ENCODE measurements at places on chromosomes 5 and 9. TPM values are rescaled to one million over a fixed set of nuclear protein-coding genes. Genes with fewer than 3 reads are reported as not detected.

CRHBP gene
- total RNA-seq: 108 TPM

- no peaks in the 10 kb centered on the region for H3K4me1 ChIP-seq
- peaks cover 5% of the 10 kb centered on the region for H3K36me3 ChIP-seq
- no peak for DNase-seq
- no peak overlapping the region for H3K4me3 ChIP-seq
- H3K27me3 ChIP-seq: peaks cover 1% of the 10 kb centered on the region
Measured at GRCh38 chr9:4258320-4259090, 41.4 kb downstream of the GLIS3 start.

SPINK4 gene
- not detected for total RNA-seq

DNA sequence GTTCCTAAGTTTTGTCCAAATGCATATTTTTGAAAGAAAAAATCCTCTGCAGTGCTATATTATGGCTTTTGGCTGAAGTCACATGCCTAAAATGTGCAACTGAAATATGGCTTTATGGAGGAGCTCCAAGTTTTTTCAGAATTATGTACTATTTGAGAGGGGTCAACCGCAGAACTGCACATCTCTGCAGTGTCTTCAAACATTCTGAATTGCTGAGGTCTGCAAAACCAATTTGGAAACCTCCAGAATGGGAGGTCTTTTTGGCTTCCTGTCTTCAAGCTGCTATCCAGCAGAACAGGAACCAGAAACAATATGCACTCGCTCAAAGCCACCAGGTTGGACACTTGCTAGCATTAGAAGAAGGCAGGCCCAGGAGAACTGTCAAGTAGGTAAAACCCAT, 376.0 kb upstream of the PAPPA start:
- no peaks in the 10 kb centered on the region for H3K36me3 ChIP-seq
- no peak for DNase-seq
- H3K27ac ChIP-seq: no peak overlapping the region
- no peak overlapping the region for H3K4me3 ChIP-seq

DNA sequence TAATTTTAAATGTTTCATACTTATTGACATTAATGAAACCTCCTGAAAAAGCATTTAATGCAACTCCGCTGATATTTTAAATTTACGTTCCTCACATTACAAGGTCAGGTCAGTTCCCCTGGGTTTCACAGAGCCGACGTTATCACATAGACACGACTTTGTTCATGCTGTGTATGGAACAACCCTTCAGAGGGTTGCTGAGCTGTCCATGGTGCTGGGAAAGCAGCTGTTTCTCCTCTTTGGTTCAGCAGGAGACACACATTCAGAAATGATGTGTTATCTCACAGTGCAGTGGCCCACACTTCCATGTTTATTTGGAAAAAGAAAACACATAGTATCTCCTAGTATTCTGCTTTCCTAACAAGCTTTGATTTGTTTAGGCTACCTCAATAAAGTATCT, 53.5 kb downstream of the PPP2R2B start:
- no peaks in the 10 kb centered on the region for H3K27me3 ChIP-seq
- no peaks in the 10 kb centered on the region for H3K36me3 ChIP-seq
- no peak overlapping the region for H3K27ac ChIP-seq
- peak; percentile 69 for DNase-seq
- no peaks in the 10 kb centered on the region for H3K4me1 ChIP-seq

GRCh38 chr5:93099902-93100347, 481.1 kb downstream of the NR2F1-AS1 start:
- no peak for DNase-seq
- no peak overlapping the region for H3K4me3 ChIP-seq
- H3K4me1 ChIP-seq: no peaks in the 10 kb centered on the region
- H3K27me3 ChIP-seq: no peaks in the 10 kb centered on the region
- no peak overlapping the region for H3K27ac ChIP-seq

AQP3 gene
- total RNA-seq: 6.0 TPM

DNA sequence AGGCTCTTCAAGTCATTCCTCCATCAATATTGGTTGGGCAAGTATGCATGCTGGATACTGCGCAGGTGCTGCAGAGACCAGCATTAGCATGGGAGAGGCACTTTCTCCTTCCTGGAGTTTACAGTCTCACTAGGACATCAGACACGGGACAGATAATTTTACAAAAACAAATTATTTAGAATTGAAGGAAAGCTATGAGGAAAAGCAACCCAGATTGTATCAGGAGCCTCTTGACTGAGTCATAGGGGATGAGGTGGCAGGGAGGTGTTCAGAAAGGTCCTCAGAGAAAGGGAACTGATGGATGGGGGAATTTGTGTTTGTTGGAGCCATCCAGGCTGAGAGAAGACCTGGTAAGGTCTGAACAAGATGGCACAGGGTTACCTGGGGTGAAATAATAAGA, 24.5 kb upstream of the RAB14 start:
- no peak for DNase-seq
- H3K4me3 ChIP-seq: no peak overlapping the region
- no peaks in the 10 kb centered on the region for H3K27me3 ChIP-seq
- no peaks in the 10 kb centered on the region for H3K36me3 ChIP-seq

BAAT gene
- total RNA-seq: not detected

RORB gene
- total RNA-seq: 0.51 TPM

DNA sequence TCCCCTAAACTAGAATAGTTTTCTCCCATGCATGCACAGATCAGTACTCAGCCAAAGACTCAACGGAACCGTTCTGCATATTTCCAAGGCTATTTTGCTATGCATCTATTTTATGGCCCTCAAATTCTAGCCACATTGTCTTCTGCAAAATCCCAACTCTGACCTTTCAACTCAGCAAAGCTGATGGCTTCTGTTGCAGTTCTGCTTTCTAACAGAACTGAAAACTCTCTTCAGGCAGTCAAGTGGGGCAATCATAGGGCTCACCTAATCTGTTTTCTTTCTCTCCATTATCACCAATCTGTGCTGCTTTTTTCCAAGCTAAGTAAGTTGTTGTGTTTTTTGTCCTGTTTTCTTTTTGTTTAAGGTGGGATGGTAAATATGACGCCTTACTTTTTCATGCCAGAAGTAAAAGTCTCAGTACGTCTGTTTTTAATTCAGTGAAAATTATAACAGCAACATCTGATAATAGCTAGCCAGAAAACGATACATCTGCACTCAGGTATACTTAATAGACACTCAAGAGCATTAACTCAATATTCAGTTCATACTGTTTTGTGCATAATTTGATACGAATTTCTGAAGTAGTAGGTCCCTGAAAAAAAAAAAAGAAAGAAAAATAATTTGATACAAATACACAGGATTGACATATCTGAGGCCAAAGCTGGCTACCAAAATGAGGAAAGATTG, 454.3 kb downstream of the TLE1 start:
- H3K27me3 ChIP-seq: no peaks in the 10 kb centered on the region
- no peak overlapping the region for H3K27ac ChIP-seq

- H3K27me3 ChIP-seq: peaks cover 1% of the 10 kb centered on the region
- DNase-seq: no peak
- no peaks in the 10 kb centered on the region for H3K4me1 ChIP-seq
- no peak overlapping the region for H3K4me3 ChIP-seq
- H3K36me3 ChIP-seq: peaks cover 10% of the 10 kb centered on the region
Measured at GRCh38 chr5:60992871-60993270, 47.9 kb downstream of the NDUFAF2 start.

LCN15 gene
- total RNA-seq: 0.49 TPM

- peaks cover 2% of the 10 kb centered on the region for H3K4me1 ChIP-seq
- H3K36me3 ChIP-seq: no peaks in the 10 kb centered on the region
- H3K27me3 ChIP-seq: peaks cover 2% of the 10 kb centered on the region
Measured at GRCh38 chr5:71895546-71895945, 176.5 kb downstream of the CARTPT start.

QRFP gene
- total RNA-seq: not detected

- DNase-seq: no peak
- H3K36me3 ChIP-seq: no peaks in the 10 kb centered on the region
- H3K4me3 ChIP-seq: no peak overlapping the region
- H3K27ac ChIP-seq: no peak overlapping the region
Measured at GRCh38 chr5:39760385-39761198, 335.8 kb upstream of the DAB2 start.

DNA sequence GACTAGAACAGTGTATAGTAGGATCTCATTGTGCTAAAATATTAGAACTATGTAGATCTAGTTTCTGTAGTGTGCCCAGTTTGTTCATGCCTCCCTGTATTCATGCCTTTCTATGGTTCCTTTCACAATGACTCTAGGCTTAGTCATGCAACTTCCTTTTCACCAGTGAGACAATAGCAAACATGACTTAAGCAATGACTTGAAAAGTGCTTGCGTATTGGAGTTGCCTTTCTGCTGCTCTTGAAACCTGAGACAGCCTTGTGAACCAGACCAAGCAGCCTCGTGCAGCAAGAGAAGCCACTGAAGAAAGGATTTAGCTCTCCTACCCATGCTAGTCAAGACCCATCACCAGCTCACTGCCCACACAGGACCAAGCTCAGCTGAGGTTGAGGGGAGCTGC, 294.5 kb upstream of the TAS2R1 start:
- DNase-seq: no peak
- H3K27ac ChIP-seq: no peak overlapping the region
- H3K36me3 ChIP-seq: no peaks in the 10 kb centered on the region
- no peaks in the 10 kb centered on the region for H3K27me3 ChIP-seq
- peaks cover 11% of the 10 kb centered on the region for H3K4me1 ChIP-seq

MELK gene
- 10.6 TPM for total RNA-seq

TAF11L10 gene
- not detected for total RNA-seq

- peaks cover 4% of the 10 kb centered on the region for H3K4me1 ChIP-seq
- no peak overlapping the region for H3K4me3 ChIP-seq
- no peak overlapping the region for H3K27ac ChIP-seq
- no peaks in the 10 kb centered on the region for H3K27me3 ChIP-seq
- DNase-seq: no peak
- H3K36me3 ChIP-seq: no peaks in the 10 kb centered on the region
Measured at GRCh38 chr9:20528253-20528652, 94.0 kb downstream of the MLLT3 start.

FBP2 gene
- total RNA-seq: 0.28 TPM

- no peaks in the 10 kb centered on the region for H3K4me1 ChIP-seq
- no peaks in the 10 kb centered on the region for H3K27me3 ChIP-seq
- no peaks in the 10 kb centered on the region for H3K36me3 ChIP-seq
- no peak for DNase-seq
Measured at GRCh38 chr5:52856564-52856963, 68.8 kb downstream of the ITGA1 start.

DNA sequence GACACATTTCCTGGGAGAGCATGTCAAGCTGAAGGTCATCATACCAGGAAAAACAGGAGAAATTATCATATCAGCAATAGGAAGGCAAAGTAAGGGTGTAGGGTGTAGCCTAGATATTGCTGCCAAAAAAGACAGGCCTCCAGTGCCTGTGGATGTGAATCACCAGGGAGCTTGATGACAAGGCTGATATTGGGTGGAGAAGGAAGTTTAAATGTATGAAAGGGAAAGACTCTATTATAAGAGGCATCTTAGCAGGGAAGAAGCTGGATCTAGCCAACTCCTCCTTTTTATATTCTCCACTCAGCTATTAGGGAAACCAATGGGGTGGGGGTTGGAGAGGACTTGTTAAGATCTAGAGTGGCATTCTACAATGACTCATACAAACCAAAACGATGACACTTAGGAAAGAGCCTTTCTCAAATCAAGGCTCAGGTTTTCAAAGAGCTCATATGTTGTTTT, 13.4 kb upstream of the TXNDC8 start:
- H3K27ac ChIP-seq: no peak overlapping the region
- no peaks in the 10 kb centered on the region for H3K27me3 ChIP-seq
- H3K4me1 ChIP-seq: no peaks in the 10 kb centered on the region
- H3K4me3 ChIP-seq: no peak overlapping the region
- DNase-seq: no peak

DNA sequence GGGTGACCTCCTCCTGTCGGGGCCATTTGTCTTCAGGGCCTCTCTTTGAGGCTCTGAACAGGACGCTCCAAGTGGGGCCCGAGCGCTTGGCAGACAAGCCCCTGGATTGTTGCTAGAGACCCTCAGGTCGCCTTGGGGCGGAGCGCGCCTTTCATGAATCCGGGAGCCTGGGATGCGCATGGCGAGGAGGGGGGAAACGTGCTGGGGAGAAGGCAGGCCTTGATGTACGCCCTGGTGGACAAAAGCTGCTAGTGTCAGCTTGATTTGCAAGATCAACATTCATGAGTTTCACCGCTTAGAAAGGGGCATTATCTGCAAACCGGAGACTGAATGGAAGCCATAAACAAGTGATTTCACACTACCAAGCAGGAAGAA, 226.3 kb downstream of the SMARCA2 start:
- peak overlapping the region; percentile 75 for H3K4me3 ChIP-seq
- peaks cover 20% of the 10 kb centered on the region for H3K4me1 ChIP-seq
- DNase-seq: peak; percentile 44
- H3K36me3 ChIP-seq: no peaks in the 10 kb centered on the region

- no peak for DNase-seq
- H3K36me3 ChIP-seq: no peaks in the 10 kb centered on the region
- no peak overlapping the region for H3K4me3 ChIP-seq
- no peak overlapping the region for H3K27ac ChIP-seq
Measured at GRCh38 chr5:86824637-86825036, 206.9 kb downstream of the COX7C start.

DNA sequence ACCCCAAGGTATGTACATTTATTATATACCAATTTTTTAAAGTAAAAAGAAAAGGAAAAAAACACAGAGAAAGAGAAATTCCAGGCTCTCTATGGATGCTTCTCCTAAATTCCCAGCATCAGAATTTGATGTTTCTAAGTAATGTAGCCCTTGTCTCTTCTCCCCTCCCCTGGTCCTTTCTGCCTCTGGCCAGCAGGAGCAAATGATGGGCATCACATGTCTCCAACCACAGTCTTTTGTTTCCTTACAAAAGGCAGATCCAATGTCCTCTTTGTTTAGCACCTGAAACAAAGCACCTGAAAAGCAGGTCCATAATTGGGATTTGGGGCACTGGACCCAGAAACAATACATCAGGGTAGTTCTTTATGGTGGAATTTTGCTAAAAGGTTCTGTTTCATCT, 50.4 kb upstream of the APC start:
- H3K4me3 ChIP-seq: no peak overlapping the region
- H3K27ac ChIP-seq: no peak overlapping the region
- peaks cover 14% of the 10 kb centered on the region for H3K4me1 ChIP-seq
- H3K27me3 ChIP-seq: no peaks in the 10 kb centered on the region
- no peak for DNase-seq

CCNI2 gene
- not detected for total RNA-seq

ARHGEF28 gene
- total RNA-seq: 1.5 TPM

PCDHGA10 gene
- total RNA-seq: 43.0 TPM

GRCh38 chr5:133365738-133366137, 246.6 kb downstream of the FSTL4 start:
- no peaks in the 10 kb centered on the region for H3K36me3 ChIP-seq
- H3K27me3 ChIP-seq: peaks cover 1% of the 10 kb centered on the region
- DNase-seq: no peak
- H3K27ac ChIP-seq: no peak overlapping the region

DNA sequence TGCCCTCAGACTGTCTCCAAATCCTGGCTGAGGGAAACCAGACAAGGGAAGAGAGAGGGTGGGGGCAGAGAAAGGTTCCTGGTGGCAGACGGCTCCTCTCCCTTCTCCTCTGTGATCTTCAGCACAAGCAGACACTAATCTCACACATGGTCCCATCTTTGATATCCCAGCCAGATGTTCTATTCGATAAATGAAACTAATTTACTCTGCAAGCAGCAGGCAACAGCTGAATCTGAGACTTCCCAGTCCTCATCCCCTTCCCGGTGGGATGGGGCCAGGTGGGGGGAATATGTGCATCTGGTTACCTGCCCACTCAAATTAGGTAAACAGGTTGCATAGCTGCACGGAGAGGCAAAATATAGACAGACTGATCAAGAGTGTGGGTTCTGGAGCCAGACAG, 208.9 kb upstream of the PANK3 start:
- no peak overlapping the region for H3K4me3 ChIP-seq
- H3K4me1 ChIP-seq: peaks cover 39% of the 10 kb centered on the region
- peaks cover 4% of the 10 kb centered on the region for H3K36me3 ChIP-seq
- H3K27ac ChIP-seq: no peak overlapping the region

- no peak for DNase-seq
- H3K4me3 ChIP-seq: no peak overlapping the region
Measured at GRCh38 chr9:93091453-93092081, 4.5 kb upstream of the CARD19 start.

Data from endothelial cell (in vitro differentiated cells).